ENCODE measurements at places on chromosomes 3 and 15. TPM values are rescaled to one million over a fixed set of nuclear protein-coding genes. Genes with fewer than 3 reads are reported as not detected.
A peak's percentile ranks its signal among the peaks of the same experiment; 100 is the strongest.

DNA sequence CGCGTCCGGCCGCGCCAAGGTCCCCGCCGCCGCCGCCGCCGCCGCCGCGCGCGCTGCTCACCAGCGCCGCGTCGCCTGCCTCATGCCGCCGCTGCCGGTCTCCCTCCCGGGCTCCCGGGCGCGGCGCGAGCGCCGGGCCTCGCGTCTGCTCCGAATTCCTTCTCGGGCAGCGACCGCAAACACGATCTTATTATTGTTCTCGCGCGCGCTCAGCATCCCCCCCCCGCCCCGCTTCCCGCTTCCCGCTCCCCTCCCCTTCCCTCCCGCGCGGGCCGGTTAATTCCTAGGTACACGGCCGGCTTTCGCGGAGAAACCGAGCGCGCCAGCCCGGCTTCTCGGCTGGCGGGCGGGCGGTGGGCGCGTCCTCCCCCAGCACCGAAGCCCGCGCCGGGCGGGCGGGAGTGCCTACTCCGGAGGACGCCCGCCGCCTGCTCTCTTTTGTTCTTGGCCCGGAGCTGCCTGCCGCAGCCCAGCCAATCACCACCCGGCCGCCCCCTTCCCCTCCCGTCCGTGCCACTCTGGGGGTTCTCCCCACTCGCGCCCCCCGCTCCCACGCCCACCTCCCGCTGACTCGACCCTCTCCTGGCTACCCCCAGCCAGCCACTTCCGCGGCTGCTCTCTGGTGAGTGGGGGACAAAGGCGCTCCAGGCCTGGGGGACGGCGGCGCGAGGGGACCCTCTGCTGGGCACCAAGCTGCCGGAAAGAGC is at the start of gene HDGFL3:
Gene HDGFL3, minus strand, starts transcription at position 164 of the 707 bp plus-strand sequence. CDS start 409 bp downstream, outside the sequence.
- DNase-seq = peak; percentile 41

DNA sequence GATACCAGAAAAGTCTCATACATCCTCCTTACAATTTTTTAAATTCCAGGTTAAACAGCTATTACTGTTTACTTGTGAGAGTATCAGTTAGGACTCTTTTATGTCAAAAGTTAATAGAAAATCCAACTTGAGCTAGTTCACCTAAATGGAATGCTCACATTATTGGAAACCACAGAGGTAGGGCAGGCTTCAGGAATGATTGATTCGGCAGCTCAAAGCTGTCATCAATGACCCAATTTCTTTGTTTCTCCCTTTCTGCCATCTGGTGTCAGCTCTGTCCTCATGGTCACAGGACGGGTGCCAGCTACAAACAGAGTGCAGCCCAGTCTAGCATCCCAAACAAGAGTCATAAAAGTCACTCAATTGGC is 32.2 kb downstream of the CFAP20DC start:
- no peak for DNase-seq

GRCh38 chr3:73591286-73591800 is 33.4 kb downstream of the PDZRN3 start:
- DNase-seq = no peak

CAMKV gene
- total RNA-seq = not detected

DNA sequence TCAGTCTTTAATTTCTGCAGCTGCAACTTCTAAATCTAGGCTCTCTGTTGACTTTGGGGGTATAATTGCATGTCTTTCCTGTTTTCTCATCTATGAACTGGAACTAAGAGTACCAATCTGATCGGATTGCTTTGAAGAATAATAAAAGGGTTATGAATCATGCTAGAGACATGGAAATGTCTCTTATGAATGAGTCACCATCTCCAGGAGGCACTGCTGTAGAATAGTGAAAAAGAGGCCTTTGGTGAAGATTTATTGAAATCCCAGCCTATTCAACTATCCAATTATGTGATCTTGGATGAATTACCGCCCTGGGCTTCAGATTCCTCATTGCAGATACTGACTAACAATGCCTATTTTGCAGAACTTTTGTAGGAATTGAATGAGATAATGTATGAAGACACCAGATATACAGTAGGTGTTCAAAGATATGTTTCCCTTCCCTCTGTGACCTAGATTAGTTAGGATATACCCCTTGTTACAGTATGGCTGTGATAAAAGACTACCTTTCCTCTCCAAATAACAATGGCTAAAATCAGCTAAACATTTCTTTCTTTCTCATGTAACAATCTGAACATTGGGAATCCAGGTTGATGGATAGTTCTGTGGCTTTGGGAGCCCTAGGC is 11.5 kb upstream of the CMTM8 start:
- DNase-seq = peak; percentile 77

SLC22A13 gene
- total RNA-seq = not detected

- peak; percentile 86 for DNase-seq
Measured at GRCh38 chr15:63610209-63610841, 13.1 kb downstream of the FBXL22 start.

ZNF662 gene
- total RNA-seq = not detected

SYNPR gene
- total RNA-seq = not detected

GRCh38 chr3:93855401-93855800 is 118.3 kb downstream of the PROS1 start:
- no peak for DNase-seq

GRCh38 chr3:40911928-40912327 is 287.4 kb upstream of the CTNNB1 start:
- DNase-seq = no peak

MAP3K13 gene
- 26.4 TPM for total RNA-seq

- DNase-seq = no peak
Measured at GRCh38 chr3:151124476-151124875, 39.0 kb downstream of the MED12L start.

MKRN2OS gene
- total RNA-seq = not detected

DNA sequence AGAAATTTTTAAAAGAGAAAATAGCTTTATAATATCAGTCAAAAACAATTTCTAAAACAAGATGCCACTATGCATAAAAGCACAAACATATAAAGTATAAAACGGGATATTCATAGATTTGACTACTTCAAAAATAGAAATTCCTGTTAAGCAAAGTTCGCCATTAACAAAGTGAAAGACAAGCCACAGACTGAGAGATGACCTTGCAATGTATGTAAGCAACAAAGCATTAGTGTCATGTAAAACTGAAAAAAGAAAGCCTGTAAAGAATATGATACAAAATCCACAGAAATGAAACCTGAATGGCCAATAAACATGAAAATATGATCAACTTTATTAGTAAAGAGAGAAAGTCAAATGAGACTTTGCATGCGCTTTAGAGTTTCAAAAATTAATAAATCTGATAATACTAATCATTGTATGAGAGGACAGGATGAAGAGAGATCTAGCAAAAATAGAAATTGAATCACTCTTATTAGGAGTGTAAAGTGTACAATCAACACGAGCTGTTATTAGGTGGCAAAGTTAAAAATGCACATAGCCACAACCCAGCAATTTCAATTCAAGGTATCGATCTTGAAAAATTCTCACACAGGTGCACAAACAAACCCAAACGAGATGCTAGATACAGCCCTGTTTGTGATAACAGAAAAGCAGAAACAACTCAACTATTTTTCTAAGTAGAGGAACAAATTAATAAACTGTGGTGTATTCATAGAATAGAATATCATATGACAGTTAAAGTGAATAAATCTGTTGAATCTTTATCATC is 173.6 kb downstream of the MECOM start:
- DNase-seq = no peak

TNFSF10 gene
- 0.79 TPM for total RNA-seq

DNAH12 gene
- not detected for total RNA-seq

GRCh38 chr3:112127522-112128494 is 5.2 kb downstream of the GCSAM start:
- DNase-seq = no peak

- no peak for DNase-seq
Measured at GRCh38 chr15:69552057-69552815, 99.6 kb downstream of the RPLP1 start.

- no peak for DNase-seq
Measured at GRCh38 chr3:134904776-134905646, 110.0 kb downstream of the EPHB1 start.

GRCh38 chr3:118946449-118946848 is 88.2 kb downstream of the IGSF11 start:
- no peak for DNase-seq

GRCh38 chr3:59970376-59970775 is 920.6 kb upstream of the CFAP20DC start:
- DNase-seq = no peak

SETMAR gene
- total RNA-seq = 24.2 TPM

DNA sequence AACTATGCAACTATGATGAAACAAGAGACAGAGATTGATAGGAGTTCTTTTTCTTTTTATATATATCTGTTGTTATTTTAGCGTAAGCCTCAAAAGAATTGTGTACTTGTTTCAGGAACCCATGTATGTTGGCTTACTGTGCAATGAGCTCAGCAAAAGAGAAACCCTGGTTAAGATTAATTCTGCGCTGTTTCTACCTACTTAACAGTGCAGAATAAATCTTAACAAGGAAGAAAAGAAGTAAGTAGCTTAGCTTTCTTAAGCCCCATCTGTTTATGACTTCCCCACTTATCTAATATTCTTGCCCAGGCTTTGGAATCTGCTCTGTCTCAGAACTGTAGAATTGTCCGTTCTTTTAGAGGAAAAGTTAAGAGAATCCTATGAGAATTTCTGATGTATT is 27.4 kb downstream of the ECT2 start:
- no peak for DNase-seq

- DNase-seq = peak; percentile 21
Measured at GRCh38 chr15:95024351-95024750, 793.0 kb downstream of the MCTP2 start.

- no peak for DNase-seq
Measured at GRCh38 chr3:57791245-57791644, 35.1 kb downstream of the SLMAP start.

DNA sequence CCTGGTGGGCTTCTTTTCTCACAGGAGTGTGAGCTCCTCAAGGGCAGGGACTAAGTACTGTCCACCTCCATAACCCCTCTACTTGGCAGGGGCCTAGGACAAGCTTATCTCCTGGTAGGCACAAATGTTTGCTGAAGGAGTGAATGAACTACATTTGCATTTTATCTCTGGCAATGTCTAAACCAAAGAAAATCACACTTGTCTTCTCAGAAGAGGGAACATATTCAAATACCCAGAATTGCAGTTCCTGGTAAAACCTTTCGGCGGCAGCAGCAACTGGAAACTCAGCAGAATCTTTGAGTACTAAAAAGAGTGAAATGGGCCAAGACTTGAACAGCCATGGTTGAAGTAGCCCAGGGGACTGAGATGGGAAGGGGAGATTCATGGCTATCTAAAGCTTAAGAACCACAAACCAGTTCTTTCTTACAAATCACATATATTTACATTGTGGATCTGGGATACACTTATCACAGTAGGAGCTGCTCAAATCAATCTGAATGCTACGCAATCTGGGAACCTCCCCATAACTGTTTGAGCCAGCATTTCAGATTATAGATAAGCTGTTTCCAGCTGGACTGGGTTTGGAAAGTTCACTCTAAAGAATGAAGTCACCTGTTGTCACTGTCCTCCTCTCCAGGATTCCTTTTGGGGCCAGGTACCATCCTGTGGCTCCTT is 18.7 kb upstream of the PTPN9 start:
- no peak for DNase-seq

- no peak for DNase-seq
Measured at GRCh38 chr3:106746286-106746685, 631.0 kb upstream of the CCDC54 start.

STRIT1 gene
- total RNA-seq = not detected

ENTPD3 gene
- not detected for total RNA-seq

DNA sequence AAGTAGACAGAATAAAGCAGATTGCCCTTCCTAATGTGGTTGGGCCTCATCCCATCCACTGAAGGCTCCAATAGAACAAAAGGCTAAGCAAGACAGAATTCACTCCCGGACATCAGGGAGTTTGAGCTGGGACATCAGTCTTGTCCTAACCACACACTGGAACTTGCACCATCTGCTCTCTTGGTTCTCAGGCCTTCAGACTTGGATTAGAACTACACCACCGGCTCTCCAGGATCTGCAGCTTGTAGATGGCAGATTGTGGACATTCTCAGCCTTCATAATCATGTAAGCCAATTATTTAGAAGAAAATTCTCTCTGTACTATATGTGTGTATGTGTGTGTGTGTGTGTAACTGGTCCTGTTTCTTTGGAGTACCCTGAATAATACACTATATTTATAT is 394.7 kb upstream of the LMCD1 start:
- no peak for DNase-seq

DNA sequence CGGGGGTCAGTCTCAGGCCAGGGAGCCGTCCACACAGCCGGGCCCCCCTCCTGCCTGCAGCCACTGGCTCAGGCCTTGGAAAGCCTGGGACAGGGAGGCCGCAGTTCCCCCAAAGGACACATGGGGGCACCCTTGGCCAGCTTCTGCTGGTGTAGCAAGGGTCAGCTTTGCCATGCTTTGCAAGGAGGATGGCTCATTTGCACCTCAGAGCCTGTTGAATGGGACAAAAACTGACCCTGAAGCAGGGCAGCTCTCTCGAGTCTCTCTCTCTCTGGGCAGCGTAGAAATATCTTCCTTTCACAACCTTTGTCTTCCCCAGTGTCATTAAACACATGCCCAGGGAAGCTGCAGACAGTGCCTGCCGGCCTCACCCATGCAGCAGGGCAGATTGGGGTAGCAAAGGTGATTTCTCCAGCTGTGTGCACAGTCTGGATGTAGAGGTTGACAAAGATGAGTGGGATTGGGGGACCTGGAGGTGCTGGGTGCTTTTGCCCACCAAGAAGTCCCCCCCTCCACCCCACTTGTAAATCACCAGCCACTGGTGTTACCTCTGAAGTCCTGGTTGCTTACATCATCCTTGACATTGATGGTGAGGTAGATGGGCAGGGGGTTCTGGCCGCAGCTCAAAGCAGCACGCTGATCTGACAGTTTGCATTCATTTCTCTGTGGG is 17.4 kb upstream of the EHD4 start:
- peak; percentile 60 for DNase-seq

QRICH1 gene
- 82.7 TPM for total RNA-seq

GRCh38 chr3:132236701-132237651 is 80.2 kb upstream of the ACP3 start:
- no peak for DNase-seq
